CD4-positive, alpha-beta T cell treated with Interferon alpha-2 for 1 hour (primary cell): ENCODE measurements at places on chromosomes 7 and 10.

GRCh38 chr10:118903251-118903650 lies 126.3 kb upstream of the NANOS1 start:
- DNase-seq, result no peak

DNA sequence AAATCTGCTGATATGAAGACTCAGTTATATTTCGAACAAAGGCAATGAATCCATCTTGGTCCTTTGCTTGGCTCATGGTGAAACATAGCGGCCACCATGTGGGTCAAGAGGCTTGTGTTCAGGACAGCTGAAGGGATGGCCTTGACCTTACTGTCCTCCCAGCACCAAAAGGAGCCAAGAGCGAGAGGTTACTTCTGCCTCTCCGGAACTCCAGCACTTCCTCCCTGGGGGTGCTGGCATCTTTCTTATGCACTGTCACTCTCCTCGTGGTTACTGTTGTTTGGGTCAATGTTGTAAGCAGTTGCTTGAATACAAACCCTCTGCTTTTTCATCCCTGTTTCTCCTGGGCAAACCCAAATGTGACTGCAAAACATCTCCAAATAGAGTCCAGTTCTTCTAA lies 100.6 kb downstream of the RBM20 start:
- no peak for DNase-seq

DNA sequence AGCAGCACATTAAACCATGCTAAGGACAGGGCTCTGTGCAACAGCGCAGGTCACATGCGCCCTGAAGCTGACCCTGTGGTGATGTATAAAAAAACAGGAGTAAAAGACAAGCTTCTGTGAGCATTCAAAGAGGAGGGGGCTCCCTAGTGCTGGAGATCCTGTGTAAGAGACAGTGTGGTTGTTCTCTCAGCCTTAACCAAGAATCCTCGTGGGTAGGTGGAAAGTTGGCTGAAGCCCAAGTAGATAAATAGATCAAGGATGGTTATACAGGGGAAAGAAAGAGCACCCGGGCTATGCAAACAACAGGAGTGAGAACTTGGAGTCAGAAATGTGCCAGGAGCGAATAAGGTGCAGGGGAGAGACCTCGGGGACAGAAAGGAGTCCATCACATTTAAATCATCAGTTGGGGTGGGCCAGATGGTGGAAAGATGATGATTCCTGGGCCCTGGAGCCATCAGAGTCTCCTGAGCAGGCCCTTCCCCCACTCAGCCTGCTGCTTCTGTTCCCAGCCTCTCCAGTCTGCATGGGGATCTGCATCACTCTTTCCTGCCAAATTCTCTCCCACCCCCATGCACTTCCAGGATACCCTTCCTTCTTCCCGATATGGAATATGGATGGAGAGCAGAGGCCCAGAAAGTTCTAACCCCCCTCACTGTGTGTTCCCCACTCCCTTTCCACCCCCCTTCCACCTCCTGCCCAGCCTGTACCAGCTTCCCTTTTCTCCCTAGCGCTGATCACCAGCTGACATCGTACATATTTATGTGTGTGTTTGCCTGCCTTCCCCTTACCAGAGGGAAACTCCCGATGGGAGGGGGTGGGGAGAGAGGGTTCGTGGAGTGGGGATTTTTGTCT lies 78.1 kb upstream of the PRR15 start:
- no peak for DNase-seq

- DNase-seq, result peak; percentile 57
Measured at GRCh38 chr7:50317697-50318669, 13.5 kb downstream of the IKZF1 start.

DNA sequence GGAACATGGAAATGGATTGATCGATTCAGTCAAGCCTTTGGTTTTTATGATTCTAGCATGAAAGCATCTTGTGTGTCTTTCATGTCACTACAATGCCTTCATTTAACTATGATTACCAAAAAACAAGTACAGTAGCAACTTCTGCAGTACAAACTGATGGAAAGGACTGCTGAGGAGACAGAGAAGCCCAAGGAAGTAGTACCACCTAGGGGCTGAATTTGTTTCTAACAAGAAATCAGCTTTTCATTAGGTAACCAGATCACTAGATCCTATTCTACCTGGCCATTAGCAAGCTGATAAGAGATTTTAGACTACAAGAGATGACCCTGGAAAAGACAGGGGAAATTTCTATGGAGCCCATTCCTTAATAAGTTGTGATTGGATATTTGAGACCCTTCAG lies 3.2 kb upstream of the IFIT1 start:
- peak; percentile 54 for DNase-seq

DNA sequence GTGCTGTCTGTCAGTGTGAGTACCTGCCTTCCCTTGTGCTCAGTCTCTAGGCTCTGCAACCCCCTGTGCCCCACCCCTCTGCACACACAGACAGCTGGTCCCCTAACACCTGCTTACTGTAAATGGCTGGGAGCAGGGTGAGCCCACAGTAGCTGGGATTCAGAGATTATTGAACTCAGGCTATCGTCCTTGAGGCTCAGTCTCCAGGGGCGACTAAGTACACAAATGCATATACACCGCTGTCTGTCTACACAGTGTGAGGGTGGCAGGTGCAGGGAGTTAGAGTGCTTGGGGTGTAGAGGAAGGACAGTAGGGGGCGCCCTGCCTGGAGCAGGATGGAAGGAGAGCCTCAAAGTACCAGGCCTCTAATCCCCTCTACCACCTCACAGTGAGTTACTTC lies 12.9 kb downstream of the UPP1 start:
- DNase-seq, result no peak

DNA sequence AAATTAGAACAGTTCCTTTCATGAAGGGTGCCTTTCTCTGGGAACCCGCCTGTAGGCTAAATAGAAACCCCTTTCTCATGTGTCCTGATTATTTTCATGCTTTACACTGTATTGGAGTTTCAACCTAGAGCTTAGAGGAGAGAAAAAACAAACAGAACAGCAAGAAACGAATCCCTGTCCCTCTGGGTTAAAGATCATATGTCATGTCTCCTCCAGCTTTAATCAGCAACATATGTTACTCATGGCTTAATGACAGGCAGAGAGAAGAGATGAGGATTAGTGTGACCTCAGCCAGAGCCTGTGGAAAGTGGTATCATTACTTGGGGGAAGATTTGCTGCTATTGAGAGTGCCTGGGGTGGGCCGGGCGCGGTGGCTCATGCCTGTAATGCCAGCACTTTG lies 32.1 kb downstream of the CRCP start:
- no peak for DNase-seq

GRCh38 chr7:102427019-102427405 lies 6.4 kb upstream of the ORAI2 start:
- no peak for DNase-seq

DNA sequence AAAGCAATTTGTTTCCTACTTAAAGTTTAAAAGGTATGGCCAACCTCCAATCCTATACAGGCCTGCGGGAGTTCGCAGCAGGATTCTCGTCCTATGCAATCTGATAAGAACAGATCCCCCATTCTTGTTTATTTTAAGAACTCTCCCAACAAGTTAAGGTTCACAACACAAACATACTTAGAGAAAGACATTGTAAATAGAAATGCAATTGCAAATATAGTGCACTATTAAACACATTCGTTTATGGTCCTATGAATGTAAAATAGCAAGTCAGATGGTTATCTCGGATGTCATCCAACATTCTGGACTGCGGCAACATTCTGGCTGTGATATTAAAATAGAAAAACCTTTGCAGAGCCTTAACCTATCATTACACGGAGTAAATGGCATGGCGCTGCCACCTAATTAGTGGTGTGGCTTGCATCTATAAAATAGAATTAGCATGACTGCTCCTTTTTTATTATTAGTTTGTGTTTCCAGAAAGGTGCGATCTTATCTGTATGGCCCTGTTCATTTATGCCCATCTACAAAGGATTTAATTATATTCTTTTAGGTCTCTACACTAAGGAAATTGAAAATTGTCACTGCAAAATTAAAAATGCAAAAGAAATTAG lies 37.0 kb downstream of the BEND7 start:
- no peak for DNase-seq

DNA sequence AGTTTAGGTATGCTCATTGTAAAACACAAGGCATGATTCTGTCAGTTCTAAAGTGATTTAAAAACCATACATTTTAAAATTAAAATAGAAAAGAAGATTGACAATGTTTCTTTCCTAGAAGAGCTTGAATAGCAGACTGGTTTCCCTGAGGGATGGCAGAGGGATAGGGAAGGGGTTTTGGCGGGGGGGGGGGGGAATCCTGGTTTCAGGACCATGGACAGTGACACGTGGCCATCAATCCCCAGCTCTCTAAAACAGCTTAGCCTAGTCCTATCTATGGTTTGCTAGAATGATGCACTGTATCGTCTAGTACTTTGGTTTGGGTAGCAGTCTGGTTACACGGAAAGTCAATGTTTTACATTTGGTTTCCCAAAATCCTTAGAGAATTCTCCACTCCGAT lies 88.7 kb downstream of the PHYHIPL start:
- no peak for DNase-seq

GRCh38 chr10:78435484-78436221 lies 402.0 kb downstream of the RPS24 start:
- no peak for DNase-seq

GRCh38 chr10:35413985-35414861 lies 77.9 kb downstream of the CCNY start:
- DNase-seq, result no peak

- DNase-seq, result no peak
Measured at GRCh38 chr7:95444796-95445195, 10.0 kb upstream of the PON2 start.

- DNase-seq, result no peak
Measured at GRCh38 chr7:4162884-4163564, 519.1 kb upstream of the FOXK1 start.

- peak; percentile 76 for DNase-seq
Measured at GRCh38 chr7:117119192-117119924, 166.1 kb downstream of the ST7 start.

DNA sequence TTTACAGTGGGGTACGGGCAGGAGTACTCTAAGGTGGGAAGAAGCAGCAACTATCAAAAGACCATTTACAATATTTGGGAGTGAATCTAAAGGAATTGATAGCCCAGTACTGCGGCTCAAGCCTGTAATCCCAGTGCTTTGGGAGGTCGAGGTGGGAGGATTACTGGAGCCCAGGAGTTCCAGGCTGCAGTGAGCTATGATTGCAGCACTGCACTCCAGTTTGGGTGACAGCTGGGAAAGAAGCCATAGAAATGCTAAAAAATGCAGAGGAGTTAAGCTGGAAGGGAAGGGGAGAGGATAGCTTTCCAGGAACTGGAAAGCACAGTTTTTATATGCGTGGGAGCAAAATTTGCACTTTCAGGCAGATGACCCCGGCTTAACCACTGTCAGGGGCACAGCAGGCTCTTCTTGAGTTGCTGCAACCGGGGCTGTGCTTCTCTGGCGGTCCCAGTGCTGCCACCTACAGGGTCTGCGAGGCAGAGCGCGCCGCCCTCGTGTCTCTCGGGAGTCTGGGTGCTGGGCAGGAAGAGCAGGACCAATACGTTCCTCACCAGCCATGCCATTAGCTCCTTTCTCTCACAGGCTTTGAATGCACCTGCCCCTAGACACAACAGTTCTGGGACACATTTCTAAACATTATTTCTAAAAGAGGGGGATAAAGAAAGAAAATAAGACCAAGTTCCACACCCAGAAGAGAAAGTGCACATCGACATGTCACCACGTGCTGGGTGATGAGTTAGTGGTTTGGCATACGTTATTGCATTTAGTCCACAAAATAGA lies 10.1 kb upstream of the BMPER start:
- peak; percentile 48 for DNase-seq

DNA sequence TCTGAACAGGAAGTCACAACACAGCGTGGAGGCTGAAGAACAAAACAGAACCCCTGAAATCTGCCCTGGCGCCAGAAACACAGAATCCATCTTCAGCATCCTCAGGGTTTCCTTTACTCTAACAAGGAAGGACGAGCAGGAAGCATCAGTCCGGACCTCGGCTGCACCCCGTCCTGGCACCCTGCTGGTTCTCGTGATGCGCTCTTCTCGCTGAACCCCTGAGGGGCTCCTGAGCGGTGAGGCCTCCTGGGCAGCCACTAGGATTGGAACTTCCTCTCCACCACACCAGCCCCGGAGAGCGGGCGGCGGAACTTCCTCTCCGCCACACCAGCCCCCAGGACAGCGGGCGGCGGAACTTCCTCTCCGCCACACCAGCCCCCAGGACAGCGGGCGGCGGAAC lies 461.9 kb downstream of the PTPRN2 start:
- DNase-seq, result no peak

DNA sequence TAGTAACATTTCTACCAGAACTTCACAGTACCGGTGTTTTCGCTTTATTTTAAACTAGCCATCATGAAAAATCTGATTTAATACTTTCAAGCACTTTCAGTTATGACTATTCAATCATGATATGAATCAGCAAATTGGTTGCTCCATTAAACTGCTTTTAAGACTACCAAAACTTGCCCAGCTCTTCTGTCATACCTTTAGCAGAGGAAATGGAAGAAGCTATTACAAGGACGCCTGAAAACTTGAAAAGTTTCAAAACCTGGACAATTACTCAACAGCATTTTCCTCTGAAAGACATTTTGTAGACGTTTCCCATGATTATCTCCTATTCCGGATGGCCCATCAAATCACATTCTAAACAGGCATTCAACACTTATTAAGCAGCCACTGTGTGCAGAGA lies 2.0 kb downstream of the JAZF1 start:
- no peak for DNase-seq

DNA sequence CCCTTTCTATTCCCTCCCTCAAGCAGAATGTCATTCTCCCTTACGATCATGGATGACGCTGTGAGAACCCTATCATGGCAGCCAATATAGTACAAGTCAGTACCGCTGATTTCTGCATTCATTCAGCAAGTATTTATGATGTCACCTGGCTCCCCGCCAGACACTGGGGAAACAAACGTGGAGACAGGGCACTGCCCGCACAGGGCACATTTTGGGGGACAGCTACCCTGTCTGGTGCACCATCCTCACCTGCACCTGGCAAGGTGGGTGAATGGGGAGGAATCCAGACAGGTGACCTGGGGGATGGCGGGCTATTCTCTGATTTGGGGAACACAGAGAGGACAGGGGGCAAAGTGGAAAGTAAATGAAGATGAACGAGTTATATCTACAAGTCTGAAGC lies 28.4 kb downstream of the MKI67 start:
- DNase-seq, result no peak

GRCh38 chr7:36346260-36346831 lies 43.3 kb upstream of the ANLN start:
- DNase-seq, result no peak

DNA sequence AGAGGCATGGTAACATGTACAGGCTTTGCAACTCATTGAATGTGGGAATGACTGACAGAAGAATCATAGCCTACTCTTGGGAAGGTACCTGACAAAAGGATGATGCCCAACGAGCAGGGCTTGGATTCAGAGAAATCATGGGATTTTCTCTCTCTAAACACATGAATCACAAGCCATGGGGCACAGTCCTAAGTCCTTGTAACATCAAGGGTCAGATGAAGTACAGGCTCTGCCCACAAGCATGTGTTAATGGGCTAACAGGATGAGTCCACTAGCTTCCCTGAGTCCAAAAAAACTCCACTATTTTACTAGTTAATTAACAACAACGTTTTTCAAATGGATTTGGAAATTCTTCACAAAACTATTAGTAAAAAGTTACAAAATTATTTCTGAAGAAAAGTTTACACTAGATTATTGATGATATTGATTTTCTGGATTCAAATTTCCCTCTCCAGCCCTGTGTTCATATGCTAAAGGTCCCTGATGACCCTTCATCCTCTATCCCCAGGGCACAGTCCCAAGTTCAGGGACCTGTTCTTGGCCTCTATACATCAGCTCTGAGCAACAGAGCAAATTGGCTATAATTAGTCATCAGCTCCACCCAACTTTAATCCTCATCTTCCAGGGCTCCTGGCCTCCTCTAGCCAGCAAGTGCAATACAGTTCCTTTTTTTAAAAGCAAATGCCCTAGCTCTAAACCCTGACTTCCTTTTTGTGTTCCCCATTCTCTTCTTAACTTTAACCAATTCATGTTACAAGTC lies 99.8 kb downstream of the GSAP start:
- no peak for DNase-seq
